NCI-H446 treated with DMSO at 0.1 percent for 48 hours (cell line): ENCODE measurements at places on chromosomes 12 and 14.

- DNase-seq: no peak
These were observed 4.6 kb upstream of the RARG start for GRCh38 chr12:53236443-53237111.

- no peak for DNase-seq
These were observed 75.6 kb downstream of the GALNT4 start for GRCh38 chr12:89448951-89449371.

- no peak for DNase-seq
These were observed 1.4 kb downstream of the HECTD4 start for GRCh38 chr12:112380663-112381405.

DNA sequence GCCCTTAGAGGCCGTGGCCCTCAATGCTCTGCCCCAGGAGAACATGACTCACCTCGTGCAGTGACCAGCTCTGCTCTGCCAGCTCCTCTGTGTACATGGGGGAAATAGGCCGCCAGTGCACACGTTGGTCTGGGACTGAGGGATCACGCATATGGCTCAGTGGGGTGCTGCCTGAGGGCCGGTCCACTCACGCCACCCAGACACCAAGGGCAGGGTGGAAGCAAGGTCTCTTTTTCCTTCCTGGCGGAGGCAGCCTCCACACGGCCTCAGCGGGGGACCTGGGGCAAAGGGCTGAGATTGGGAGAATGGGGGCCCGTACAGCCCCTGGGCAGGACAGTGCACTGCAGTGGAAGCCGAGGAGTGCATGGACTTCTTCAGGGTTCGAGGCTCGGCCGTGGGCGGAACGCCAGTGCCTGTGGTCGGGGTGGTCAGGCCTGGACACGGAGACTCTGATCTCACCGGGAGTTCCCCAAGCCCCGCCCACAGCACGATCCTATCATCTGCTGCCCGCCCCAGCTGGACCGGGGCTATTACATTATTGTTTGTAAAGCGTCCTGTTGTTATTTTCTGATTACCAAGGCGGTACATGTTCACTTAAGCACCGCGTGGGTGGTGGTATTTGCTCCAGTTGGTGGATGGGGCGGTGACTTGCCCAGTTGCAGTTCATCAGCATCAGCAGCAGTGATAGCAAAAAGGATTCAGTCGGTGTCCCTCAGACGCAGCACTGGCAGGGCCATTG lies 38.8 kb upstream of the TDRD9 start:
- no peak for DNase-seq

DNA sequence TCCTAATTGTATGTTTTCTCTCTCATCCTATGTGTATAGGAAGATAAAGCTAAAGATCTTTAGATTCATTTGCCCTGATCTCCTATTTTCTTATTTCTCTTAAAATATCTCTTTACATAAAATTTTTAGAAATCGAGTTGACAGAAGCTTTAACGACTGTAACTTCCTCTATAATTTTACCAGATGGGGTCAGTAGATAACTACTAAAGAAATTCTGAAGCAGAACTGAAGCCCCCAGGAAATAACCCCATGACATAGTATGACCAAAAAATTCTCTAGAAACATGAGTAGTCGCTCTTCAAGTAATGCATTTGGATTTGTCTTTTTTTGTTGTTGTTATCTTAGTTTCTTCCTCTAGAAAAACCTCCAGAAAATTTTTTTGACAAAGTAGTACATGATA lies 288.0 kb downstream of the ERC1 start:
- no peak for DNase-seq

- no peak for DNase-seq
These were observed 29.3 kb upstream of the PDE3A start for GRCh38 chr12:20339060-20339459.

DNA sequence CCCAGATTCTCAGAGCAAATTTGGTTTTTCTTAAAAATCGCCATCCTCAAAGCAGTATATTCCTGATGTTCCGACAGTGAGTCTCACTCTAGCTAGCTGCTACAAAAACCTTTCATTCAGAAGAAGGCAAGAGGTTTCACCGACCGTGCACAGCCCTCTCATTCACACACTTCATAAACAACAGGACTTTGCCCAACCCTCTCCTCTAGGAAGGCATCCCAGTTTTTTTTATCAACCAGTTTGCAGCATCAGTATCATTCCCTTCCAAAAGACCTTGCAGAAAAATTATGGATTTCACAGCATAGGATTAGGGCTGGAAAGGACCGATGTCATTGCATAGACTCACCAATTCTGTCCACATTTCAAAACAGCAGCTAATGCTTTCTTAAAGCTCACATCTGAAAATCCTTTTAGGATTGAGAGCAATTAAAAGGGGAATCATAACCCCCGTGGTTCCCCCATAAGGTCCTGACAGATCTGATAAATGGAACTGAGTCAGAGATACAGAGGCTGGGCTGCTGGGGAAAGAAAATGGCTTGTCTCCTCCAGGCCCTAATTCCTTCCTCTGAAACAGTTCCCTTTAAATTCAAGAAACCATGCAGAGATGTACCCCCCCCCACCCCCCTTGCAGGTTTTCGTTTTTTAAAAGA lies 597 bp downstream of the SVOP start:
- no peak for DNase-seq

DNA sequence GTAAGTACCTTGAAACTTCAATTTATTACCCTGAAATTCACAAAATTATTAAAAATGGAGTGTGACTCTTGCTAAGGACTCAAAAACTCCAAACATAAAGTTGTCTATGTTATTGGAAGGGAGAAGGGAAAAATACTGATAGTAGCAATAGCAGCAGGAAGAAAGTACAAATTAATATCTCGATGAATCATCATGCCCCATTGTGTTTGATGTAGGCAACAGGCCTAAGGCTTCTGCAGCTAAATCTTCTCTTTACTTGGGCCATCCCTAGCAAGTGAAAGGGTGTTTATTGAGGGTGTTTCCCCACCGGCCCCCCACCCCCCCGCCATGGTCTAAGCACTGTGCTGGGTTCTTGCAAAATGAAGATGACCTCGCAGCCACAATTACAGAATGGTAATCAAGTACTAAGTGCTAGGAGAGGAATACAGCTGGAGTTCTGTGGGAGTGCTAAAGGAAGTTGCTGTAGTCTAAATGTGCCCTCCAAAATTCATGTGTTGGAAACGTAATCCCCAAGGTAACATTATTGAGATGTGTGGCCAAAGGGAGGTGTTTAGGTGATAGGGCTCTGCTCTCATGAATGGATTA lies 76.5 kb downstream of the SNAPC1 start:
- no peak for DNase-seq
